ENCODE measurements at places on chromosomes 3 and 15.

GRCh38 chr3:173395073-173395411 is 2.5 kb upstream of the NLGN1 start:
- DNase-seq = no peak

DNA sequence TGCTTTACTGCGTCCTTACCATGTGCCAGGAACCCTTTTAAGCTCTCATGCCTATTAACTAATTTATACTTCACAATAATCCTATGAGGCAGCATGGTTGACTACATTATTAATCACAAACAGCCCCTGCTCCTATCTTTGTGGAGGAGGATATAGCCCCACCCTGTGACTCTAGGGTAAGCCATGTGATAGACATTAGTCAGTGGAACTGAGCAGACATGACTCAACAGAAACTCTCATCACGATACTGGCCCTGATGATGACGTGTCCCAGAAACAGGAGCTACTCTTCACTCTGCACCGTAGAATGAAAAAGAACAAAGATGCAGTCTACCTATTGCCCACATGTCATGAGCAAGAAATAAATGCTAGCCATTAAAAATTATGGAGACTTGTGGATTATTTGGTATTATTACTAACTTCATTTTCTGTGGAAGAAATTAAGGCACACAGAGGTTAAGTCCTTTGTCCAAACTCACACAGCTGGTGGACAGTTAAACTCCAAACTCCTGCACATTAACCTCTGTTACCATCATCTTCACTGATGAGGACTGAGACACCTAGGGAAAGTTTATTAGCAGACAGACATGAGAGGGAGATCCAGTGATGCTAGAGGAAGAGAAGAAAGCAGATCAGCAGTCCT is 51.2 kb downstream of the CFAP20DC start:
- DNase-seq = no peak

GRCh38 chr15:95733931-95734330 is 596.6 kb upstream of the NR2F2 start:
- DNase-seq = no peak

DNA sequence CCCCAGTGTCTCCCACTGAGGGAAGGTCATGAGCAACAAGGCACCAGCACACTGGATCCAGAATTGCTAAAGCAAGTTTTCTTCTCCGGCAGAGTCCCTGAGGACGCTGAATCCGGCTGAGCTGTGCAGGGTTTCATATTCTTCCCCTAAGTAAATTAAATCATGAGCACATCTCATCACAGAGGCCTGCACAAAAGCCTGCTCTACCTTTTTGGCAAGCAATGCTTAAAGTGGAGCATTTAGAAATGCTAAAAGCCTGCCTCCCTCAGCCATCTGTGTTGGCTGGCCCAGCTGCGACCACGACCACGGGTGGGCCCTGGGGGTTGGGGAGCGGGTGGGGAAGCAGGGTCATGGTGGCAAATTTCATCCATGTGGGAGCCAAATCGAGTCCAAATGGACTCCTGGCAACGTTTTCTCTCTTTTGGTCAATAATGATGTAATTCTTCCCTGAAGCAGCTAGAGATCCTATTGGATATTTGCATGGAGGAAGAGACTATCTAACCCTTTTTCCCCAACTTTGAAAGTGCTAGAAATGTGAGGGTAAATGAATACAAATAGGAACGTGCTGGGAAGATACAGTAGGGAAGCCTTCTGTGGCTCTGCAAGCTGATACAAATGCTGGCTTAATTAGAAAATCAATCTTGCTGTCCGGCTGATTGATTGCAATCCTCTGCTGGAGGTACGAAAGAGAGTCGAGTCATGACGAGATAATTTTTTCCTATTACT is 532.8 kb upstream of the TBL1XR1 start:
- no peak for DNase-seq

- DNase-seq = no peak
These were observed 55.7 kb upstream of the CHL1 start for GRCh38 chr3:140748-141330.

DNA sequence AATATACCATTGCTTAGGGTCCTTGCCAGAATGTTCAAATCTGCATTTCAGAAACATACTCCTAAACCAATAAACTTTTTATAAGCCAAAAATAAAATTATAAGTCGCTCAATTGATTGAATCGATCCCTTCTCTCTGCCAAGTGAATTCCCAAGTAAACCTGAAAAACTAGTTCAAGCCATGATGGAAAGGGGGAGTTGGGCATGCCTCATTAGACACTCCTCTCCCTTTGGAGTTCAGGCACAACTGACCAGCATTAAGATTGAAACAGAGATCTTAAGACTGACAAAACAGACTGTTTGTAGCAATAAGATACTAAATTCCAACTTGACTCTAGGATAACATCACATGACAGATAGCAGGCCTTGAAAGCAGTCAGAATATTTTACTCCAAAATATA is 113.7 kb upstream of the RASGRP1 start:
- no peak for DNase-seq

DNA sequence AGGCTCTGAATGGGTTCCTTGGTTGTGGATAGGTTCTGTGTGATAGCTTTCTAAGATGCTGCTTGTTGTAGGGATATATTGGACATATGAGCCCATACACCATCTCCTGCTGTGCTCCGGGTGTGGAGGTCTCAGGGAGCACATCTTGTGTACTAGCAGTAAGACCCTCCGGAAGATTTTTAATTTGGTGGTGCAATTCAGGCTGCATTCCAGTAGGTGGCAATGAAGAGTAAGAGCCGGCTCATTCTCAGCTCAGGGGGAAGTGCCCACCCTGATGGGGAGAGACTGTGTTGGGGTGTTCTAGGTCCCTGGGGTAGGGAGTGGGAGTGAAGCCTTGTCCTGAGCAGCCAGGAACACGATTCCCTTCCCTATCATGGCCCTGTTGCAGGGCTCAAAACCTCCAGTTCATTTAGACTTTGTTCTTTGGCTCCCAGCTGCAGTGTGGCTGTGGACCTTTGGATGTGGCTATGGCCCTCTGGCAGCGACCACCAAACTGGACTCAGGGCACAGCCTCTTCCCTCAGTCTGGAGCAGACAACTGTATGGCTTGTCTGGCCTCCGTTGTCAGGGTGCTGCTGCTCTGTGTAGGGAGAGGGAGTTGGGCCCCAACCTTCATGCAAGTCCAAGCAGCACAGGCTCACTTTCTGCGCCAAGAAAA is 104.7 kb downstream of the UNC13C start:
- no peak for DNase-seq

GRCh38 chr3:49715611-49716121 is 3.8 kb downstream of the AMIGO3 start:
- DNase-seq = no peak

DNA sequence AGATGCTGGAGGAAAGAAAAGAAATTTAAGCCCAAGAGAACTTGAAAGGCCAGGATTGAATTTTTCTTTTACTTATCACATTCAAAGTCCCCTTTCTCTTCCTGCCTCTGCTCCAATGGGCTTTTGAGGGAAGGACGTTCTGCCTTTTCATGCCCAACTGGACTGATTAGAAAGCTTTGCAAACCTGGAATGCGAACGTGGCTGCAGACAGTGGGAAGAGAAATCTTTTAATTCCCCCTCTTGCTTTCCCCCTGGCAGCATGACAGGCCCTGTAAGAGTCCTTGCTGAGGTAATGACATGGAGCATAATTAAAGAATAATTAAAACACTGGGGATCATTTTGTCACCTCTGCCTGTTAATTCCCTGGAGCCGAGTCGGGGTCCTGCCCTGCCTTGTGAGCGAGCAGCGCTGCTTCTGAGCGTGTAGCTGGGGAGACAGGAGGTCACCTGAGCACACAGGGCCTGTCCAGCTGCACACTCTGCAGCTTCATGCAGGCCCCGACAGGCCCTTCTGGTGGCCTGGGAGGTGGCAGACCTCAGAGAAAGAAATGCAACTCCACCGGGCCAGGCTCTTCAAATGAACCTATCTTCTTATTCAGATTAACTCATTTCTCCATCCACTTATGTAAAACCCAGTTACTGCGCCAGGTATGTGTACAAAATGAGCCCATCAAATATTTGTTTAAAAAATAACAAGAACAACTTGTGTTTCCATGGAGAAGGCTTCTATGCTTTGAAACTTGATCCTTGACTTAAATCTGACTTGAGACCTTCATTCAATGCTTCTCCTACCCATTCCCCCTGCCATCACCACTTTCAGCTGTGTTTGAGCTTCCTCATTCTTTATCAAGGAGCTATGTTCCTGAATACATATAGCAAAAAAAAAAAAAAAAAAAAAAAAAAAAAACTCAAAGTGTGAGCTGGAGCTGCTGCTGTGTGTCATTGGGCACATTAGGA is 628.2 kb upstream of the CFAP20DC start:
- DNase-seq = no peak

DNA sequence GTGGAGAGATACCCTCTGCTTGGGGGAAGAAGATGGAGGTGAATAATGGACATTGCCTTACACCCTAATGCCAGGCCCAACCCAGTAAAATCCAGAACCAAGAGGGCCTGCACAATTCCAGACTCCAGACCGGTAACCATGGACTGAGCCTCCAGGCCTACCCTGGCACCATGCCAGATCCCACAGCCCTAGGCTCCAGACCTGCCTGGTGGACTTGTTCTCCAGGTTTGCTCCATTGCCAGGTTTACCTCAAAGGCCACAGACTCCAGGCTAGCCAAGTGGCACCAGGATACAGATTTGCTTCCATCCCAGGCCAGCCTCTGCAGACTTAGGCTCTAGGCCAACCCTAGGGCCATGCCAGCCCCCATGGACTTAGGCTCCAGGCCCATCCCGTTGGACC is 14.0 kb downstream of the PLCH1 start:
- no peak for DNase-seq

GRCh38 chr15:79371591-79371990 is 60.5 kb upstream of the MINAR1 start:
- DNase-seq = no peak

All from activated T-cell treated with anti-CD3 and anti-CD28 coated beads for 1 hour (primary cell).